ENCODE measurements at places on chromosomes 13 and 19.

DNA sequence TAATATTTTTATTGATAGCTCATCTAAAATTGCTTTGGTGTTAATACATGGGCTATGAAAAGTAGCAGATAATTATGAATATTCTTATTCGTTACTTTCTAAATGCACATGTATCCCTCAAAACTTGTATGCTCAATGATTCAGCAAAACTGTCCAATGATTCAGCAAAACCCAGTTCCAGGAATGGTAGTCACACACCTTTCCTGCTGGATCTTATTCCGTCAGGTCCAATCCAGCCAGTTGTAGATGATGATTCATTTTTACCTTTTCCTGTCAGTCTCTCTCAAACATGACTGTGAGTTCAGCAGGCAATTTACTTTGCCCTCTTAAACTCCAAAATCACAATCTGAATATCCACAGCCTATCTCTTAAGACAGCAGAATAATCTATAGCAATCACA is 1082.6 kb downstream of the EFNB2 start:
- no peak for DNase-seq

GRCh38 chr19:54282686-54283470 is 2.0 kb upstream of the LILRB2 start:
- no peak for DNase-seq

DNA sequence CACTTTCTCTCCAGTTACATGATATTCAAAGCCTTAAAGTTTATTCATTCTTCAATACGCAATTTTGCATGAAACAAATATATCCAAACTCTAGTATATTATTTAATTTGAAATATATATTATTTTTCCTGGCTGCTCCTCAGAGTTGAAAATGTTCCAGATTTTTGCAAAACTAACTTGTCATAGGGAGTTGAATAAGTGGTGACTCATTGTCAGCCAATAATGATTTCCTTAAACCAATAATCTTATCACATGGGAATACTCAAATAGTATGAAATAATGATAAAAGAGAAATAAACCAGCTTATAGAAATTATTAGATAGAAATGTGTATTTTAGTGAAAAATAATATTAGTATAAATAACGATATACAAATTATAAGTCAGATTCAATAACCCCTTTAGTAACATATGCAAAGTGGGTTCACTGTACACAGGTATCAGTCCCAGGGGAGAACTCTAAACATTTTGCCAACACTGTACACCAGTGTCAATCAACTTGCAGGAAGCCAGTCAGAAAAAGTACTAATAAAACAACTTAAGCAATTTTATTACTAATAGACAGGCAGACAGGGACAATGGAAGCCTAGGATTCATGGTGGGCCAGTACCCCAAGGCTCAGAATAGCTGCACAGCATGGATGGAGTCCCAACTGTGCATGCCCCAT is 222.6 kb upstream of the KLHL1 start:
- no peak for DNase-seq

DNA sequence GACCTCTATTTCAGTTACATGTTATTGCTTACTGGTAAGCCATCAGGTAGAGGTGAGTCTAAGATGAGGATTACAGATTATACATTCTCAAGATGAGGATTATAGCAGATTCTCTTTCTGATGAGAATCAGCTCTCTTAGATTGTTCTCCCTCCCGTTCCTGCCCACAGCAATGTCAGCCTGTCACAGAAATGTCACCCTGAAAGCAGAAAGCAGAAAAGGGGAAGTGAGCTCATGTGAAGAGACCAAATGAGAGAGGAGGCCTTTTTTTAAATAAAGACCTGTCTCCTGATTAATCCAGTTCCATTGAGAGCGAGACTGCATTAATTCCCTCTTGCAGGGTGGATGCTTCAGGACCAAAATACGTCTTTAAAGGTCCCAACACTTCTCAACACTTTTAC is 445.6 kb downstream of the KCTD12 start:
- no peak for DNase-seq

DNA sequence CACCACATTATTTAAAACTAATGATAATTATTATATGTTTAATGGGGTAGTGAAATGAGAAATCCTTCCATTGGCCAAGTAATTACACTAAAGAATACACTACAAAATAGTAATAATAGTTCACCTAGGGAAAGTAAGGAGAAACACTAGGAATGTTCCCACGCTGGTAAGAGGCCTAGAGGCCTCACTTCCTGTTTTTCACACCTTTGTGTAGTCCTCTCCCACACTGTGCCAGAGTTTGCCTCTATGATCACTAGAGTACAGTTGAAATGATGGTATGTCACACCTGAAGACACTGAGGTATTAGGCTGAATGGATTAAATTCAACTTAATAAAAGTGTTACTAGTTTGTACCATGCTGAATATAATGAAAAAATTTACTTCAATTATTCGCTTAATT is 1348.0 kb upstream of the ATXN8OS start:
- no peak for DNase-seq

Data from stimulated activated CD4-positive, alpha-beta T cell treated with anti-CD3 and anti-CD28 coated beads, TNF-alpha, amount 100 ng/mL, for 1 hour (primary cell).